ENCODE measurements at places on chromosomes 11 and 22.

- DNase-seq, result no peak
These were observed 88.8 kb upstream of the CLDN5 start for GRCh38 chr22:19612866-19613572.

DNA sequence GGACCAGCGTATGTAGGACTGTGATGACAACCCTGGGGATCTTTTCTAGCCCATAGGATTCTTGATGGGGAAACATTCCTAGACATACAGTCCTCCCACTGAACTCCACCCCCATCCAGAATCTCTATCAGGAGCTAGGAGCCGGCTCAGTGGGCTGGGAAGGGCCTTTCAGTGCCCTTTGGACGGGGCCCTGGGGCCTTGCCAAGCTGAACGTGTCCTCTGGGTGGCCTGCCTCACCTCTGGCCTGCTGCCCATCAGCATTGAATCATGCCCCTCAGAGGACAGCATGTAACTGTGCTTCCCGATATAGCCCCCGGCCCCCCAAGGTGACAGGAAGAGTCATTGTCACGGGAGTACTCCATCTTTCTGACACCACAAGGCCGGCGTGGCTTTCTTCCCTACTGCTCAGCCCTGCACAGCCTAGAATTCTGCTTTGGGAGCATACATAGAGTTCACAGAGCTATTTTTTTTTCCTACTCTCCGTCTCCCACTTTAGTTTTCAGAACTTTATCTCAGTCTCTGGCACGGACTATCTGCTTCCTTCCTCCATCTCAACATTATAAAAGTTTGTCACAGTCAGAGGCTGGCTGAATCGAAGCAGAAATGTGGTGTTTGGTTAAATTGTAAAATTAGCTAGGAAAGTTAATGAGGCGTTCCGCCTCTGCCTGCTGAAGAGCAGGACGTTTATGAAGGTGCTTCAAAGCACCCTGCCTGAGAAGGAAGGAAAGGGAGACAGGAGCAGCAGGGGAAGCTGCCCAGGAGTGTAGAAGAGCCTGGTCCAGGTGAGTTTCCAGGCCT is 111.9 kb downstream of the ZBTB16 start:
- no peak for DNase-seq

DNA sequence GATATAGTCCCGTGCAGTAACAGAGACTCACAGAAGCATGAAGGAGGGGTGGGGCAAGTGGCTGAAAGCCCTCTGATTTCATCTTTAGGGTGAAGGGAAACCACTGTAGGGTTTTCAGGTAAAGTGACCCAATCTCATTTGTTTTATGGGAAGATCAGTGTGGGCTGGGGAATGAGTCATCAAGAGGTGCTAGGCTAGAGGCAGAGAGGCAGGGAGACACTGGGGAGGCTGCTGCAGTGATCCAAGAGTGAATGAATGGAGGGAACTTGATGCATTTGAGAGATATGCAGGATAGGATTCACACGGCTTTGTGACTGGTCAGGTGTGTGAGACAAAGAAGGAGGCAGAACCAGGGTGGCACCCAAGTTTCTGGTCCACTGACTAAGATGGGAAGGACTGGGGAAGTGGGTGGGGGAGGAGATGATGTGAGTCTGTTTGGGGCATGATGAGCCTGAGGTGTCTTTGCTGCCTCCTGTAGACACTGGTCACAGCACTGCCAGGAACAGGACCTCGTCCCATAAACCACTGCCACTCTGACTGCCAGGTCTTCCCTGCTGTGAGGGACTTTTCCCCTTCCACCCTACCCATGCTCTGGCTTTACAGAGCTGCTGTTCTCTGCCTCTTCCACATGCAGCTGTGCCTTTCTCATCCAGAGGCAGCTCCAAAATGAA is 239.0 kb downstream of the TENM4 start:
- no peak for DNase-seq

DNA sequence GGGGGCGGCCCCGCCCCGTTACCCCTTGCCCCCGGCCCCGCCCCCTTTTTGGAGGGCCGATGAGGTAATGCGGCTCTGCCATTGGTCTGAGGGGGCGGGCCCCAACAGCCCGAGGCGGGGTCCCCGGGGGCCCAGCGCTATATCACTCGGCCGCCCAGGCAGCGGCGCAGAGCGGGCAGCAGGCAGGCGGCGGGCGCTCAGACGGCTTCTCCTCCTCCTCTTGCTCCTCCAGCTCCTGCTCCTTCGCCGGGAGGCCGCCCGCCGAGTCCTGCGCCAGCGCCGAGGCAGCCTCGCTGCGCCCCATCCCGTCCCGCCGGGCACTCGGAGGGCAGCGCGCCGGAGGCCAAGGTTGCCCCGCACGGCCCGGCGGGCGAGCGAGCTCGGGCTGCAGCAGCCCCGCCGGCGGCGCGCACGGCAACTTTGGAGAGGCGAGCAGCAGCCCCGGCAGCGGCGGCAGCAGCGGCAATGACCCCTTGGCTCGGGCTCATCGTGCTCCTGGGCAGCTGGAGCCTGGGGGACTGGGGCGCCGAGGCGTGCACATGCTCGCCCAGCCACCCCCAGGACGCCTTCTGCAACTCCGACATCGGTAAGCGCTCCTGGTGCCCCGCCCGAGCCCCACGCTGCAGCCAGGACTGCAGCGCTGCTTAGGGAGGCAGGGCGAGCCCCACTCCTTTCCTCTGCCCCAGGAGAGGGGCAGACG is at the start of gene TIMP3:
Gene TIMP3 (plus strand): TSS at position 169 of the 700 bp plus-strand sequence. CDS start 297 bp downstream, at position 466.
- no peak for DNase-seq

DNA sequence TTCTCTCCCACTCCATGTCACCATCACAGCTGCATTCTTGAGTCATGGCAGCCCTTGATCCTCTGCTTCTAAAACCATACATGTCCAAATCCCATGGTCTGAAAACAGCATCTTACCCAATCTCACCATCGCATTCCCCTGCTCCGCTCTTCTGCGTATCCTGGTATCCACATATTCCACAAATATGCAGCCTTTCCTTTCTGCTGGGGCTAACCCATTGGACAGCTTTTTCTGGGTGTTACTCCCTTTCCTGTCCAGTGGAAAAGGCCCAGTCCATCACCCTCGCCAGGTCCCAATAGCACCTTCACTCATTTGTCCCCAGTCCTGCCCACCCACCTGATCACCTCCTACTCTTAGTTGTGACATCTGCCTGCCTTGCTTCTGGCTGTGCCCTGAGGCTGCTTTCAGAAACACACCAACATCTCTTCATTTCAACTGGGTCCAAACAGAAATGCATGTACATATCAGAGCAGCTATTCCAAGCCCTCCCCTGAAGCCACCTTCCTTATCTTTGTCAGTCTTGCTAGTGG is 237.6 kb upstream of the TBCEL start:
- DNase-seq, result no peak

DNA sequence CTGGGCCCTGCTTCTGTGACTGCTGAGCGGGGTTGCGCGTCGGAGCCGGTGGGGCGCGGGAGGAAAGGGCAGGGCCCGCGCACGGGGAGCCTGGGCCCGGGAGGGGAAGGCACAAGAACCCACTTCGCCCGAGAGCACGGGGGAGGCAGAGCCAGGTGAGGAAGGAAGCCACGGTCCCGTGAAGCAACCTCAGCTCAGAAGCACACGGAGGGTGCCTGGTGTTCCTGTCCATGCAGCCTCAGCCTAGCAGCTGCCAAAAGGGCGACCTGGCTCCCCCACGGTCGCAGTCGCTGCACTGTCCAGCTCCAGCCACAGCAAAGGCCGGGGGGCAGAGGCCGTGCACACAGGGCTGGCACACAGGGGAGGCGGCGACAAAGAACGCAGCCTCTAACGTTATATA is 9.3 kb upstream of the CDC42BPG start:
- no peak for DNase-seq

DNA sequence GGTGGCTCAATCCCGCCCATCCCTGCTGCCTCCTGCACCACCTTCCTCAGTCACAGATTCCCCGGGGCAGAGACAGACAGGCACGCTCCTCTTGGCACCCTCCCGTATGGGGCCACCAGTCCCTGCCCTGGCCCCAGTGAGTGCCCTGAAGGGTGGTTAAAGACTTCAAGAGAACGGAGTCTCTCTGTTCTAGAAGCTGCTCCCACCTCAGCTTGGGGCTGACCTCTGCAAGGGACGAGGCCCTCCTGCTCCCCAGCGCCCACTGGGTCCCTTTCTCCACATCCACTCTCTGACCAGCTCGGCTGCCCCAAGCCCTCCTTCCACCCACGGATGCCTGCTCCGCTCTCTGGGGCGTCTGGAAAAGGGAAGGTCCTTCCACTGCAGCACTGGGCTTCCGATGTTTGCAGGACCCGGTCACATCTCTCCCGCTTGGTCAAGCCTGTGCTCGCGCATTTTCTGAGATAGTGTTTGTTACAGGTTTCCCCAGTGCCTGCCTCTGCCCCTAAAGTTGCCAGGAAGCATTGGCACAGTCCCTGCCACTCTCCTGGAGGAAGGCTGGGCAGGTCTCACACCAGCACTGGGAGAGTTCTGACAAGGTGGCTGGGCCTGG is 1487.9 kb downstream of the TBC1D22A start:
- no peak for DNase-seq

DNA sequence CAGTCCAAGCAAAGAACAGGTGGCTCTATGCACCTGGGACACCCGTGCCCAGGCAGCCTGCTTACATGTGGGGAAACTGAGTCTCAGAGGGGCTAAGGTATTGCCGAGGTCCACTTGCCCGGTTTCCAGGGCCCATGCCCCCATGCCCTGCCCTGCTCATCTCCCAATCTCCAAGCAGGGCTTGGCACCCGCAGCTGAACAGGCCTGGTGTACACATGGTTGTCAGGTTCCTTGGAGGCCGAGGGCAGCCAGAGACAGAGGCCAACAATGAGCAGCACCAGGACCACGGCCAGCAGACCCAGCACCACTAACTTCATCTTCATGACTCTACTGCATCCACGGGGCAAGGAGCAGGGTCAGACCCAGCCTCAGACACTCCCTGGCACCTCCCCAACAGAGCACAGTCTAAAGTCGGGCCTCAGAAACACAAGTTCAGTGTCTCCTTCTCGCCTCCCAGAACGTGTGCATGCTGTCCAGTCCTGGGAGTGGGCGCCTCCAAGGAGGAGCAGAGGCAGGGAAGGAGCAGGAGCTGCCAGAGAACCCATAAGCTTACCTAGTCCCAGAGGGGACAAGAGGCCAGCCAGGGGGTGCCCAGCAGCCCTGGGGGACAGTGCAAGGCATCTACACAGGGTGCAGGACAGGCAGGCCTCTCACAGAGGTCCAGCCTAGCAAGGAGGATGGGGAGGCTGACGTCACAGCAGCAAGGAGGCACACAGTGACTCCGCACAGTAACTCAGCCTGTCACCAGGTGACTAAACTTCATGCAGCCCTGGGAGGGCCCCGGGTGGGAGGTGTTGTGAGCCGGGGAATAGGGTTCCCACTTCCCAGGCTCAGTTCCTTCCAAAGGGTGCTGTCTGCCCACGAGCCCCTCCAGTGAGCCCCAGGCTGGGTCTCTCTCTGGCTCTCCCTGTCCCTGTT is 20.2 kb upstream of the RGL4 start:
- no peak for DNase-seq

GRCh38 chr11:26188554-26188953 is 143.4 kb upstream of the ANO3 start:
- no peak for DNase-seq

GRCh38 chr22:46010951-46011626 is 34.1 kb upstream of the WNT7B start:
- no peak for DNase-seq

DNA sequence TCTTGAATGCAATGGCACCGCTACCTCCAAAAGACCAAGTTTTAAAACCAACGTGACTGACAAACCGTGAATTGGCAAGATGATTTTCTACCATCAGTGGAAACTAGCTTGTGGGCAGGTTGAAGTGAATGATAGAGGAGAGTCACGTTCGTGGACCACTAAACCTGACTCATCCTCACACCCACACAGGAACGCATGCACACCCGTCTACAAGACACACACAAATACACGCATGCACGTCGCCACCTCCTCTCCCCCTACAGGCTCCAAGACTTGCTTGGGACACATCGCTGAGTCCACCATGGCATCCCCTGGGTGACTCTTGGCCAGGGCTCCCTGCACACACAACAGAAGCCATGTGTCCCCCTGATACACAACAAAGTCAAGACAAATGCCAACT is 14.4 kb downstream of the TMPRSS6 start:
- DNase-seq, result peak; percentile 41

GRCh38 chr11:31806186-31806927 is 4.8 kb downstream of the PAX6 start:
- DNase-seq, result no peak

- no peak for DNase-seq
These were observed 57.5 kb downstream of the PAK1 start for GRCh38 chr11:77416357-77416756.

Measured in activated gamma-delta T cell treated with anti-CD3 and anti-CD28 coated beads, Interleukin-2, amount 50 U/mL, for 16 hours (primary cell).